ENCODE measurements at places on chromosomes 6 and 20.

DNA sequence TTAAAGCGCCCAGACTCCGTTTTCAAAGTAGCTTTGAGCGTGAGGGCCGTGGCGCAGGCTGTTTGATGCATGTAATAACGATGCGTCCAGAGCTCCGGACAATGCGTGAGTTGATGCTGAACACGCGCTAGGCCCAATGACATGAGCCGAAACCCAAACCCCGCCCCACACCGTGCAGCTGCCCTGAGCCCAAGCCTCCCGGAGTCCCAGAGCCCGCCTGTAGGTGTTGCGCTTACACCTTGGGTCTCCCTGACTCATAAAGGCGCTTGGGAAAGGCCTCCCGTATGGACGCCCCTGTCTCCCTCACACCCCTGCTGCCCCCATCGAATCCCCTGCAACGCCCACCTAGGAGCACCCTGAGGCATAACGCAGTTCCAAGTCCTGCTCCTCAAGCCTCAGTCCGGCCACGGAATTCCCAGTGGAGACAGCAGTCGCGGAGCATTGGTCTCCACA is 87.6 kb downstream of the ERMARD start:
- DNase-seq: no peak

- no peak for DNase-seq
These were observed 170.6 kb downstream of the PHACTR1 start for GRCh38 chr6:12886961-12887775.

DNA sequence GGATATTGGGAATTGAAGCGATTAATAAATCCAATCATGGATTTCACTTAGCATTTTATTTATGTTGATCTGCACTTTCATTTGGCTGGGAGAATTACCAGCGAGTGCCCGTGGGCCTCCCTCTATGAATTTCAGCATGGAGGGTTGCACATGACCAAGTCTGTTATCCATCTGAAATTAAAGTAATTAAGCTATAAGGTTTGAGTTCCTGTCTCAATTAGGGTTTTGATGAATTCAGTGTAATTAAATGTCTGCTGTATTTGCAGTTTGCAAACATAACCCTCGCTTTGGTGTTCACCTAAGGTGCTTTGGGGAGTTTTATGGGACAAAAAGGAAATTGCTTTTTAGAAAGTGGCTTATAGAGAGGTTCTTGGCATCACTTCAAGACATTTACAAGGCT is 169.8 kb upstream of the RIN2 start:
- no peak for DNase-seq

- no peak for DNase-seq
These were observed 62.6 kb downstream of the BTBD3 start for GRCh38 chr20:11980263-11980662.

- no peak for DNase-seq
These were observed 37.9 kb downstream of the PTPRA start for GRCh38 chr20:2911200-2911599.

GRCh38 chr6:109166673-109167072 is 71.4 kb downstream of the CEP57L1 start:
- no peak for DNase-seq

DNA sequence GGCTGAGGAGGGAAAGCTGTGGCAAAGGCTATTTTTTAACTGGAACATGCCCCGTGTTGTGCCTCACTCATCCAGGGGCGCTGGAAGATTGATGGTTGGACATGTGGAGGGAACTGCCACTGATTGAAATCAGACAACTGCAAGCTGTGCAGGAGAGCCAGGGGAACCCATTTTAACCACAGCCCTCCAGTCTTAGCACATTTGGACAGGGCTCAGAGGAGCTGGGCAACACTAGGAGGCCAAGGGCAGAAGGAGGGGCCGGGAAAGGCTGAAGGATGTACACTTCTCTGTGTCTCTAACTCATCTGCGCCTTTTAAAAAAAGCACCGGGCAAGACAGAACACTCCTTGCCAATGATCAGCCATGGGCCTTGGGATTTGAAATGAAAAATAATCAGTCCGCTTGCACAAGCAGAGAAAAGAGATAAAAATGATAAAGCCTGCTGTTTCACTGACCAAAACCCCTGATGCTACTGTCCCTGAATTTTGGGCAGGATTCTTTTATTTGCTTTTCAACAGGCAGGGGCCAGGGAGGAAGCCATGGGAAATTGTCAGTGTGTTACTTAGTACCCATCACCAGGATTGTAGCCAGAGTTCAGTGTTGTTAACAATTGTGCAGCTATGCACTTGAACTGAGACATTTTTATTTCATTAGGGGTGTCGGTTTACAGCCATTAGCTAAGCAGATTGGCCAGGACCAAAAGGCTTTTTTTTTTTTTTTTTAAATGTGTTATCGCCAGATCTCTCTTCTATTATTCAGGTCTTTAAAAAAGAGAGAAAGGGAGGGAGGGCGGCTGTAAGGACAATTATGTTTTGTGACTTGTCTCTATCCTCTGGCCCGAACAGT is 109.3 kb upstream of the EYA4 start:
- DNase-seq: no peak

DNA sequence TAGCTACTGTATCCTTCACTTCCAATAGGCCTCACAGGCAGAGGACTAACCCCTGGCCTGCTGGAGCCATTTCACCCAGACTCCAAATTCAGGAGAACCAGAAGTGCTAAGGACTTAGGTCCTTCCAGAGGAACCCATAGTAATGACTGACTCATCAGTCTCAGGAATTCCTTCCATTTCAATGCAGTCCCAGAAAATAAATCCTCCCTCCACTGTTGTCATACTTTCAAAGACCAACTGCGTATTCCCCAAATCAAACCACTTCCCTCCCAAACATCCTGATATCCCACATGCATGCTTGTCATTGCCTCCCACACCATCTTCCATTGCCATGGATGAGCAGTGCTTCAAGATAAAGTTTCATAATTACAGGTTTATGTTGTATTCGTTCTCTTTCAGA is 31.8 kb upstream of the NT5E start:
- no peak for DNase-seq

DNA sequence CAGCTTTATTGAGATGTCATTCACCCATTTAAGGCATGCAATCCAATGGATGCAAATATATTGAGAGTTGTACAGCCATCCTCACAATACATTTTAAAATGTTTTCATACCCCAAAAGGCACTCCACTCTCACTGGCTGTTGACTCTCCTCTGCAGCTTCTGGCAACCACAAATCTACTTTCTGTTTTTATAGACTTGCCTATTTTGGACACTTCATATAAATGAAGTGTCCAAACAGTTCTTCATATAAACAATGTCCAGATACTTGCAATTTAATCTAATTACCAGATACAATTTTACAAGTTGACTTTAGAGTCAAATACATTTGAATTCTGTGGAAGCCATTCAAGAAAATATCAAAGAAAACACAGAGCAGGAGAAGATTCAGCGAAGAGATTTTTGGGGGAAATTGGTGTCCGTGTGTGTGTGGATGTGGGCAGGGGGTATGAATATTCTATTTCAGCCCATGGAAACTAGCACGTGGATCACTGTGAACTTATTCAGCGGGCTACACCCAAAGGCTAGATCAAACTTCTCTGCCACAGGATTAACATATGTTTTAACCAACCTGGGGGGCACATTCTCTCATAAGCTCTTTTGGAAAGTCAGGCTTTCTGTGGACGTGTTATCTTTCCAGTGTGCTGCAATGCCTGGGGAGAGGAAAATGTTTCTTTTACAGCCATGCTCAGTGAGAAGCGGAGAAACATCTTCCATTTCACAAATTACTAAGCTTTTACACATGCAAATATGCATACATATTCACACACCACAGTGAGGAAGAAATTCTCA is 73.9 kb downstream of the PLG start:
- DNase-seq: no peak

GRCh38 chr6:9647599-9647998 is 767.3 kb downstream of the TFAP2A start:
- DNase-seq: no peak

- no peak for DNase-seq
These were observed 54.4 kb downstream of the RTN4IP1 start for GRCh38 chr6:106574741-106575458.

All from smooth muscle cell of the brain vasculature (primary cell).